Ammon's horn (tissue), 1 donor: ENCODE measurements at places on chromosomes 1 and 21.

GRCh38 chr1:59452559-59452958 lies 155.7 kb downstream of the FGGY start:
- no peak for DNase-seq

GRCh38 chr21:40902299-40902698 lies 55.3 kb upstream of the DSCAM start:
- peak; percentile 84 for DNase-seq

GRCh38 chr1:203144661-203145060 lies 17.1 kb downstream of the ADORA1 start:
- DNase-seq, result peak; percentile 95

DNA sequence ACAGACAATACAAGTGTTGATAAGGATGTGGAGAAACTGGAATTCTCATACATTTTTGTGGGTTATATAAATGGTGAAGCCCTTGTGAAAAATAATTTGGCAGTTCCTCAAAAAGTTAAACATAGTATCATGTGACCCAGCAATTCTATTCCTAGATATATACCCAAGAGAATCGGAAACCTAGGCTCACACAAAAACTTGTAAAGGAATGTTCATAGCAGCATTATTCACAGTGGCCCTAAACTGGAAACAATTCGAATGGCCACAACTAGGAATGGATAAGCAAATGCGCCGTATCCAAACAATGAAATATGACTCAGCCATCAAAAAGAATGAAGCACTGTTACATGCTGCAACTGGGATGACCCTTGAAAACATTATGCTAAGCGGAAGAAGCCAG lies 3.9 kb upstream of the CD247 start:
- DNase-seq, result no peak

DNA sequence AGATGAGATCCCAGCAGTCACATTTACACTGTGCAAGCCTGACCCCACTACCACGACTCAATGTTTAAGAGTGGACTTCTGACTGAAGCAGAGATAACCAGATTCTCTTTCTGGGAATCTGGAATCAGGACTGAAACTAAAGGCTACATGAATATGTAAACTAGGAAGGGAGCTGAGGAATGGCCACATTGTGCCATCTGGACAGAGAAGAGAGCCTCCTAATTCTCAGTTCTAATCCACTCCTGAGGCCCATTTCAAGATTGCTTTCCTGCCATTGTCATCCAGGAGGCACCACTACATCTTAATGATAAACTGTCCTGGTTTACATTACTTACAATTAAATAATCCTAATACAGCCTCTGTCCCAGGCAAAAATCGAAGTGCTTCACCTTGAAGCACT lies 6.5 kb downstream of the PAXBP1 start:
- no peak for DNase-seq

- peak; percentile 81 for DNase-seq
Measured at GRCh38 chr1:201461645-201462441, 7.1 kb downstream of the PHLDA3 start.

- DNase-seq, result peak; percentile 90
Measured at GRCh38 chr1:35568975-35569395, 4.1 kb upstream of the TFAP2E start.

GRCh38 chr1:230256896-230257295 lies 169.2 kb downstream of the PGBD5 start:
- DNase-seq, result no peak

DNA sequence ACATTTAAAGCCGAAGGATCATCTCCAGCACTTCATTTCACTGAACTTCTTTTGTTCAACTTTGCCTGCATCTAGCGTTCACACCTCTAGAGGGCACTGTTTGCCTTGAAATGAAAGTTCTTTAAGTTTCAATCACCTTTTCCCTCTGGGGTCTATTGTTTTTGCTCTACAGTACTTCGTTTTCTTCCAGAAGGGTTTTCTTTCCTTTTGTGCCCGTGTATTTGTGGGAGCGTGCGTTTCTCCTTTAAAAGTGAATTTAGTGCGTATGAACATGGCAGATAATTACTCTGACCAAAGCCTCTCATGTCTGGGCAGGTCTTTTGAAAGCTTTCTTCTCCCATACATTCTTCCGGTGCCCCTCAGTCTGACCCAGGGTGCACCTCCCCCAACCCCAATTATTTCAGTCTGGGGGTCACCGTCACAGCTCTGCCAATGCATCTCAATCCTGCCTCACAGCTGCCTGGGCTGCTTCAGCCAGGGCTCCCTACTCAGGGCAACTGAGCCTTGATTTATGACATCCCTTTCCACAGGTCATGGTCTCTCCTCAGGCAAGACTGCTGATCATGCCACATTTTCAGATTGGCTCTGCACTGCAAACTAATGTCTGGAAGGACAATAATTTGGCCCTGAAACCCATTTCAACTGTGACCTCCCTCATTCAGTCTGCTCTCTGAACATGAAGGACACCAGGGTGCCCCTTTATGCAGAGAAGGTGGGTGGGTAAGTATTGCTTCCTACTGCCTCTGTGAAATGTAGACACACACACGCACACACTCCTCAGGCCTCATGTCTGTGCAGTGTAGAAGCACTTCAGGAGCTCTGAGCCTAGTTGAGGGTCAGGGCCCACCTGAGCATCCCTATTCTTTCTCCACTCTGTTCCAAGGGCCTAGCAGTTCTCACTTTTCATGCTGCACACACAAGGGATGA lies 88.6 kb downstream of the NUF2 start:
- DNase-seq, result peak; percentile 50

- DNase-seq, result no peak
Measured at GRCh38 chr1:80310703-80311245, 1304.2 kb upstream of the ADGRL4 start.

GRCh38 chr1:54816130-54816529 lies 15.0 kb upstream of the TTC22 start:
- DNase-seq, result no peak

DNA sequence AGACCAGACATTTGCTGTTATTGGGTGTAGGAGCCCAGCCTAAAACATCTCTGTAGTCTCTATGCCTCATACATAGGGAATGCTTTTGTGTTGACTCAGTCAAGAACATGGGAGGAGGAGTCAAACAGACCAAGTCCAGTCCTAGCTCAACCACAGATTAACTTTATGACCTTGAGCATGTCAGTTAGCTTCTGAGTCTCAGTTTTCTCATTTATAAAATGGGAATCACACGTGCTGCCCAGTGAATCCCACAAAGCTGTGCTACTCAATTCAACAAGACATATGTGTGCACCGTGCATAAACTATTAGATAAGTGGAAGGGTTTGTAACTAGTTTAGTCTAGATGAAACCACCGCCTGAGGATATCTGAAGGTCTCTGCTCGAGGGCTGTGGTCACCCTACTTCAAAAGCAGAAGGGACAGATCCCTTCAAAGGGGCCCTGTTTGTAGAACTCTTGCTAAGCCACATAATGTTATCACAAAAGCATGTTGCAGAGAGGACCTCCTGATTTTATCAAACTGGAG lies 109.5 kb upstream of the NFIA start:
- DNase-seq, result no peak

GRCh38 chr1:40462956-40463590 lies 12.8 kb downstream of the ZFP69B start:
- DNase-seq, result no peak

- DNase-seq, result no peak
Measured at GRCh38 chr1:70043804-70044203, 161.6 kb downstream of the LRRC40 start.

DNA sequence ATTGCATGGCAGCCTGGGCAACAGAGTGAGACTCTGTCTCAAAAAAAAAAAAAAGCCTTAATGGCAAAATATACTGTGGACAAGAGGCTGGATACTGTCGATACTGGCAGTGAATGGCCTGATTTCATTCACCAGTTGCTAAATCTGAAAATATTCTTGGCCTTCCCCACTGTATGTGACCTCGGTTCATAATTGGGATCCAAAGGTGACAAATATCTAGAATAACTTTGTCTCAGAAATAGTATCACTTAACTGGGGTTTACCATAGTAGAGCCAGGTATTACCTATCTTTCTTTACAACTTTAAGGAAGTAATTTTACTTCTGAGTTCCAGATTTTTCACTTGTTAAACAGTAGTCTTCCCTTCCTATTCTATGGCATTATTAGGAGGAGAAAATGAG lies 8.4 kb downstream of the MTF2 start:
- DNase-seq, result no peak

DNA sequence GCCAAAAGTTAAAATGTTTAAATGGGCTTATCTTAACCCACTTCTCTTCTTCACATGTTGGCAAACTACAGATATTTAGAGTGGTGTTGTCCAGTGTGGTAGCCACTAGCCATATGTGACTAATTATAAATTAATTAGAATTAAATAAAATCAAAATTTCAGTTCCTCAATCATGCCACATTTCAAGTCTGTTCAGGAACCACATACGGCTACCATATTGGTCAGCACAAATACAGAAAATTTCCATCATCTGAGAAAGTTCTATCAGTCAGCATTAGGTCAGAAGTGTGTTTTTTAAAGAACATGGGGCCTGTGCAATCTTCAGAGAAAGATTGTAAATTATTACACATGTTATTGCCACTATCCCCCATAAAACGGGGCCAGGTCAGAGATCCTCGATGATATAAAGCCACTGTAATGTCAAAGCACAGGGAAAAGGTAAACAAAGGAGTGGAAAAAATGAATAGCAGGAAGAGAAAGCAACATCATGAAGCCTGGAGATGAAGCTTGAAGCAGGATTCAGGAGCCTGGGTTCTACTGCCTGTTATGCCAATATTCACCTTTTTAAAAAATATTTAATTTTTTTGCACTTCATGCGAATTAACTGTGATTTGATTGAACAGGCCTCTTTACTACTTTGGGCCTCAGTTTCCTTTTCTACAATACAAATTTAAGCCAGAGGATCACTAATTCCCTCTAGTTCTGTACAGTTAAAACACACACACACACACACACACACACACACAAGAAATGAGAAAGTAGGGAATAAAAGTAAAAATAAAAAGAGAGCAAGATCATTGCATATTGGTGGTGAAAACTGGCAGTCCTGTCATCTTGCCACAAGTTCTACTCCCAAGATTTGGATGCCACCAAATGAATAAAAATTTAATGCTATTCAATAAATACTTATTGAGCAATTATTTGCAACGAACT lies 2.3 kb downstream of the RSBN1 start:
- no peak for DNase-seq

- no peak for DNase-seq
Measured at GRCh38 chr1:40711465-40712404, 20.2 kb downstream of the NFYC start.

GRCh38 chr1:32028746-32029145 lies 15.1 kb downstream of the KHDRBS1 start:
- DNase-seq, result no peak

DNA sequence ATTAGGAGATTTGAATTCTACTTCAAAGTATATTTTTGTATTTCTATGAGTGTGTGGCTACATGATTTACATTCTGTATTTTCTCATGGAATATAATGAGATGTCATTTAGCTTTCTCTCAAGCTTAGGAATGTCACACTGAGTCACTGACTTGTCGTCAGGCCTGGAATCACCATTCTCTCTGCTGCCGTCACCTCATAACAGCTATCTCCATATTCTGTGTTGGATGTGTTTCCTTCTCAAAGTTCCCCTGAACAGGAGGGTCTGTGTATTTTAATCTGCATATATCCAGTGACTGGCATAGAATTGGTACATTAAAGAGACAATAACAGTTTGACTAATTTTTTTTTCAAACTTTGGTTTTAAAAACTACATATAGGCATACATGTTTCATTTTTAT lies 35.9 kb downstream of the LYPLAL1 start:
- DNase-seq, result no peak

DNA sequence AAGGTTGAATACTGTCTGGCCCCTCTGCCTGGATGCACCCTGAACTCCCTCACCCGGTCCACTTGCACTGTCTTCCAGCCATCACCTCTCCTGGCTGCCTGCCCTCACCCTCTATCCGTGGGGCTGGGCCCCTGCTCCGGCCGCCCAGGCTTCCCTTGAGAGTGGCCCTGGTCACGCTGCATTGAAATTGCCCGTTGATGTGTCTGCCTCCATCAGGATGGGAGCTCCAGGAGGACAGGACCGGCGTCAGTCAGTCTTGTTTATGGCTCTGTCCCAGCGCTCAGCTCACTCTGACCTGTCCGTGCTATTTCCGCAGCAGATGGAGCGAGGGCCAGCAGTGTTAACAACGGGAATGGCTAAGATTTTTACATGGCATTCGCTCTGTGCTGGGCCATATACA lies 34.9 kb downstream of the FOXO6 start:
- DNase-seq, result no peak

- peak; percentile 23 for DNase-seq
Measured at GRCh38 chr1:232142403-232143314, 487.3 kb downstream of the SIPA1L2 start.

DNA sequence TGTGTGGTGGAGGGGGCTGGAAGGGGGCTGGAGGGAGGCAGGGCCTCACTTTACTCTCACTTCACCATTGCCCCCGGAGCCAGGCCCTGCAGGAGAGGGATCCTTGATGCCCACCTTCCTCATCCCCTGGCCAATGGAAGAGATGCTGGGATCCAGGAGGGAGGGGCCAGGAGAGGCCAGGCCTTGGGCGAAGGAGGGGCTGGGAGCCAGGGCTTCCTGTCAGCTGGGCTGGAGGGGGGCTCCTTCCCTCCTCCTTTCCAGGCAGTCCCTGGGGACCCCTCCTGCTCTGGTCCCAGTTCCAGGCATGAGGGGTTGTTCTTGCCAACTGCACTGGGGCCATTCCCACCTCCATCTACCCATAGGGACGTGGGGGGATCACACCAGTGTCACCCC lies 5.7 kb downstream of the AHDC1 start:
- no peak for DNase-seq

- DNase-seq, result peak; percentile 50
Measured at GRCh38 chr21:42047821-42048613, 23.1 kb upstream of the UMODL1 start.

GRCh38 chr1:212221801-212222200 lies 63.4 kb upstream of the PPP2R5A start:
- no peak for DNase-seq

GRCh38 chr21:40425981-40426380 lies 421.0 kb downstream of the DSCAM start:
- DNase-seq, result no peak

DNA sequence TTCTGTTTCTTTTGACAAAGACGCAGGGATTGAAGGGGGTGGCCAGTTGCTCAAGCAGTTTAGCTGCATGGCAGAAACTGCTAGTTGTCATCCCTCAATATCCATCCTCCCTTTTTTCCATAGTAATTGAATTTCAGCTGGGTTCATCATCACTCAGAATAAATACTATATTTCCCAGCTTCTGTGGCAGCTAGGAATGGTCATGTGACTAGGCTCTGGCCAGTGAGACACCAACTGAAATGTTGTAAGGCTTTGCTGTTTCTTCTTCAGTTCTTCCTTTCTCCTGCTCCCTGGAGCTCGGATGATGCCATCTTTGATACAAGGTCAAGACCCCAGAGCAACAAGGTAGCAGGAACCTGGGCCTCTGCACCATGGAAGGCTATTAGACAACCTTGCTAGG lies 61.0 kb downstream of the TMCO4 start:
- no peak for DNase-seq

- no peak for DNase-seq
Measured at GRCh38 chr1:63626222-63626621, 33.0 kb downstream of the PGM1 start.

- no peak for DNase-seq
Measured at GRCh38 chr1:48681476-48682305, 95.0 kb downstream of the BEND5 start.

GRCh38 chr1:2347409-2347785 lies 44.0 kb downstream of the MORN1 start:
- DNase-seq, result no peak
